ENCODE measurements at places on chromosomes 5 and 9. TPM values are rescaled to one million over a fixed set of nuclear protein-coding genes. Genes with fewer than 3 reads are reported as not detected.

DNA sequence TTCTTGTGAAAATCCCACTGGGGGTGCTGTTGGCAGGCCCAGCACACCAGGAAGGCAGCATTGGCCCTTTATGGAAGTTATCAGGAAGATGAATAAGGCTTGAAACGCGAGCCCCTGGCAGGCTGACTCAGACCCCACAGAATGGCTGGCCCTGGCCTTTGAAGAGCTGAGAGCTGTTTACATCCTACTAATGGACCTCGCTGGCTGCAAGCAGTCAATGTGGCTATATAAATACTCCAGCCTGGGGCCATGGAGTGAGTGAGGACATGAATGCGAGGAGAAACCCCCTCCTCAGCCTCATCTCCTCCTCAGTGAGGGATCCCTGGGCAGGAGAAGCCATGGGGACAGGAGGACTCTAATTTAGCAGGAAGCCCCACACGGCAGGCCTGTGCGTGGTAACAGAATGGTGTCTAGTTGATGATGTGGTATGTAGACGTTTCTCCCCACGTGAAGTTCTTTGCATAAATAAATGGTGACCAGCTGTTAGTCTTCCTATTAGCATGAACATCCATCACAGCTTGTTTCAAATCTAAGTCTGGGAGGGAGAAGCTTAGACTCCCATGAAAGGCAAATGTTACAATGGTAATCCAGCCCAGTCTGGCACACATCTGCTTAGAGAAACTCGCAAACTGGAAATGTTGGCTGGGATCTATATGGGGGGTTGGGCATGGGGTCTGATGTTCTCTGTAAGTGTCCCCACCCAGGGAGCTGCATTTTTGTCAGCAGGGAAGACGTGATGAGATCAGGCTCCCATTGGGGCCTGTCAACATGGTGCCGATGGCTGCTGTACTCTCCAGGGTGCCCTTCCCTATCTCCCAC is 175.1 kb upstream of the PITX1 start:
- DNase-seq = peak; percentile 98

The C5orf34 gene
- 1.7 TPM for total RNA-seq

The ANKRD34B gene
- 0.34 TPM for total RNA-seq

The GMCL2 gene
- total RNA-seq = not detected

The ADRB2 gene
- total RNA-seq = 18.4 TPM

The SLC22A5 gene
- total RNA-seq = 12.7 TPM

DNA sequence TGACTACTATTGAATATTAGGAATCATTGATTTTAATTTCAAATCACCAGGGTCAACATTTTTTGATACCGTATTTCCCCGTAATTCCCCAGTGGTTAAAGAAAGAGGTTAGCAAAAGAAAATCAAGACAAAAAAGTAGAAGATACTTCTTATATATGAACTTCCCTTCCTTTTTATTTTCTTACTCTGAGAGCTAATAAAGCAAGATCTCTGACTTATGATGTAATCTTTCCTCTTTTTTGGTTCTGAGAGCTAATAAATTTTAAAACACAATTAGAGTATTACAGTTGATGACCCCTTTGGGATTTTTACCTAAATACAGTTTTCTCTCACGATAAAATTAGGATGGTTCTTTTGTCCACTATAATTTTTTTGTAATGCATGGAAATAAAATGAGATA is 9.2 kb upstream of the FYB1 start:
- no peak for DNase-seq

DNA sequence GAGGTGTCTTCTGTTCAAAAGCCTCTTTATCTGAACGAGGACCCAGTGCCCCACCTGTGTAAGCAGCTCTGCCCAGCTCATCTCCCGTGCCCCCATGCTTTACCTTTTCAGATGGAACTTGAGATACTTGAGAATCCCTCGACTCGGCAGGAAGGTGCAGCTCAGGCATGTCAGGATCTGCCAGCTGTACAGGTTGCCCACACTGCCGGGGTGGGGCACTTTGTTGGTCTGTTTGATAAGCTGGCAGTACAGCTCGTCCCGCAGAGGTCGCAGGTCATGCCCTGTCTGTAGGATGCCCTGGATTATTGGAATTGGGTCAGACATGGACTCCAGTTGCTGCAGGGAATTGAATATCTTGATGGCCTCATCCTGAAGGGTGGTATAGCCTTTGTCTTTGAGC is 58.0 kb upstream of the RETREG1 start:
- DNase-seq = no peak

- peak; percentile 29 for DNase-seq
Measured at GRCh38 chr5:137604348-137605095, 105.4 kb upstream of the SPOCK1 start.

- no peak for DNase-seq
Measured at GRCh38 chr5:61991866-61992265, 314.1 kb upstream of the KIF2A start.

DNA sequence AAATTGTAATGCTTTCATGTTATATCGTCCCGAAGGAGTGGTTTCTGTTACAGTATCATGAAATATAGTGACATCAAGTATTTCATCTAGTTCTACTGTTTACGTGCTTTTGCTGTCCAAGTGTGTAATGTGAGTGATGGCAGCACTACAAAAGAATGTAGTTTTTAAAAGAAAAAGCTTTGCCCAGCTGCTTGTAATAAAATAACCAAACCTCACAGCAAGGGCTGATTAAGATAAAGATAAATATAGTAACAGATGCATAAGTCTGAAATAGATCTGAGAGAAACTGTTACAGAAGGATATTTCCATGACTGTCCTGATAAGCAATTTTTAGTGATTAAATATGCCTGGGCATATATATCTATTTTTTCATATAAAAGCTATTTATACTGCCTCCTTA is 106.4 kb downstream of the AUH start:
- no peak for DNase-seq

The GRXCR2 gene
- total RNA-seq = not detected

The FBLL1 gene
- 0.31 TPM for total RNA-seq

The SHLD3 gene
- 2.8 TPM for total RNA-seq

DNA sequence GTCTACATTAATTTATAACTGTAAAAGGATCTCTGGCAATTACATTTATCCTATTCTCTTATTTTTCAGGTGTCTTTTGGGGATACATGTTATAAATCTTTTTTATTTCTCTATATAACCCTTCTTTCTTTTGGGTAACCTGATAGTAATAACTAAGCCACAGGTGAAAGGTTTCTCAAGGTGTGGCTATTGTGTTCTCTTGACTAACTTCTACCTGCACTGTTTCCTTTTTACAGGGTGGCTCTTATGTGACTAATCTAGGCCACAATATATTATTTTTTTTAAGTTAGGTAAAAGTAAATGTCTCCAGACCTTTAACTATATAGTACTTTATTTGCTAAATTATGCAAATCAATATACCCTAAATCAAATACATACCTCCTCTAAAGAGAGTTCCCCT is 193.2 kb downstream of the EFNA5 start:
- no peak for DNase-seq

DNA sequence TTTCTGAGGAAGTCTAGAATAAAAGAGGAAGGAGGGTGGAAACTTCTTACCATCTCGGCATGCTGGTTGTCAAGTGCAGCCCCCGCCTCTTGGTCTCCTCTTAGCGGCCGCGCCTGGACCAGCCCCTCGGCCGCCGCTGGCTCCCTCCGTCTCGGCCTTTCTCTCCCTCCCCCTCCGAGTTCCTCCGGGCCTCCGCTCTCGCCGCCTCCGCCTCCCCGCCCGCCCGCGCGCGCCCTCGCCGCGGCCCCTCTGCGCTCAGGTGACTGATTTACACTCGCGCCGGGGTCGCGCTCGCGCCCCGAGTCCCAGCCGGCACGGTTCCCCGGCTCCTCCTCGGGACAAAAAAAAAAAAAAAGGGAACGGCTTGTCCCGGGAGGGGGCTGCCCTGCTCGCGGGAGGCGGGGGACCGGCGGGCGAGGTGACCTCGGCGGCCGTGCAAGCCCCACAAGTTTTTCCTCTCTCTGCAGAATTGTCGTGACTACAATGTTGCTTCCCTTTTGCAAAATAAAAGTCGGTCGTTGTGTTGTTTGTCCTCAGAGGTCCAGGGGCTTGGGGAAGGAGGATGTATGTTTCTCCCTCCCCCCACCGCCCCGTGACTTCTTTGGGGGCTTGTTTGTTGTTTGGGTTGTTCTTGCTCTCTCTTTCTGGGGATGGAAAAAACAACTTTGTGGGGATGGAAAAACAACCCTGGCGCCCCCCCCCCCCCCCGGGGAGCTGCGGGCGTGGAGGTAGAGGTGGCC is at the start of gene BNC2:
TSS of gene BNC2 (minus strand) at position 75 of the 740 bp plus-strand sequence. CDS start at position 53, 22 bp downstream.
- peak; percentile 82 for DNase-seq

The PCDHA3 gene
- 0.31 TPM for total RNA-seq

GRCh38 chr5:66867618-66868322 is 271.6 kb downstream of the MAST4 start:
- DNase-seq = no peak
